ENCODE measurements at places on chromosomes 2 and 18. TPM values are rescaled to one million over a fixed set of nuclear protein-coding genes. Genes with fewer than 3 reads are reported as not detected.

The RBM44 gene
- total RNA-seq = 0.51 TPM

The IRS1 gene
- 31.4 TPM for total RNA-seq

The MARCHF4 gene
- 0.89 TPM for total RNA-seq

The AMER3 gene
- total RNA-seq = not detected

The FAM237A gene
- total RNA-seq = not detected

The MAP4K3 gene
- 22.5 TPM for total RNA-seq

The PID1 gene
- 3.4 TPM for total RNA-seq

The CDKL4 gene
- not detected for total RNA-seq

The APOB gene
- not detected for total RNA-seq

The FN1 gene
- 15,712 TPM for total RNA-seq

Measured in mesangial cell (primary cell).